ENCODE measurements at places on chromosomes 6 and 20.
A peak's percentile ranks its signal among the peaks of the same experiment; 100 is the strongest.

GRCh38 chr6:154370545-154370944, 13.9 kb upstream of the IPCEF1 start:
- peak; percentile 50 for DNase-seq

DNA sequence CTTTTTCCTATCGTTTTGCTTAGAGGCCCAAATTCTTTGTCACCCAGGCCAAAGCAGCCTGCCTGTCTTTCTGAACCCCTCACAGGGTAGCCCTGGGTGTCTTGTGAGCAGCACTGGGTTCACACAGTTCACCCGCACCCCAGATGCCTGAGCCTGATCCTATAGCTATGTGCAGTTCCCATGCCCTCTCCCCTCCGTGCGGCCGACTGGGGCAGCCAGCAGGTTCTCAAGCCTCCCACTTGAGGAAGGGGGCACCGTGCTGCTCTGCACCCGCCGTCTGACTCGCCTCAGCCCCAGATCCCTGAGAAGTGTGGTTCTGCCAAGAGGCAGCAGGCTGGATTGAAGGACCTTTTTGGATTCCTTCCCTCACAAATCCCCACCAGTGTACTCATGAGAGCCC, 89.0 kb downstream of the PSMB1 start:
- DNase-seq: no peak

- no peak for DNase-seq
These were observed 608.0 kb downstream of the PHF3 start for GRCh38 chr6:64243618-64244017.

DNA sequence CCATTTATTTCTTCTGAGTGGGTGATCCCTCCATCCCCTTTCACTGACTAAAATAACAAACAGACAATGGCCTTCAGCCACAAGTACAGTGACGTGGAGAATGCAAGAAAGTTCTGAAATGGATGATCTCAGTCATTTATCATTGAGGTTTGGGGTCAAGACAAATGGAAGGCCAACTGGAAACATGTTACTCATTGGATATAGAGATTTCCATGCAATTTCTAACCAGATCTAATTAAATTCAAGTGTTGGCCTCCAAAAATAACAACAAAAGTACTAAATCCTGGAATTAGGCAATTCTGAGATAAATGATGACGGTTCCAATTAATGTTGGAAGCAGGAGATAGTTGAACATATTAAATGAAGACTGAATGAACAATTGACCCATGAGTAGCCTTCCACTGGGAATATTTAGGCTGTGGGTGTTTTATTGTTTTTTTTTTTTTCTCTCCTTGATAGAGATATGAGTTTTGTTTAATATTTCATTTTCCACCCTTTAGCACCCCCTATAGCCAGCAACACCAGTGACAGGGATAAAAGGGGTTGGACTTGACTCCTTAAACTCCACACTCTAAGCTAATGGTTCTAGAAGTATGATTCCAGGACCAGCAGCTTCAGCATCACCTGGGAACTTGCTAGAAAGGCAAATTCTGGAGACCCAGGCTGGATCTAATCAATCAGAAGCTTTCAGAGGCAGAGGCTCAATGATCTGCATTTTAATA, 112.8 kb downstream of the BCAS1 start:
- no peak for DNase-seq

Data from adrenal gland (tissue), 19 donors.